ENCODE measurements at places on chromosomes 6 and 20. TPM values are rescaled to one million over a fixed set of nuclear protein-coding genes. Genes with fewer than 3 reads are reported as not detected.

DNA sequence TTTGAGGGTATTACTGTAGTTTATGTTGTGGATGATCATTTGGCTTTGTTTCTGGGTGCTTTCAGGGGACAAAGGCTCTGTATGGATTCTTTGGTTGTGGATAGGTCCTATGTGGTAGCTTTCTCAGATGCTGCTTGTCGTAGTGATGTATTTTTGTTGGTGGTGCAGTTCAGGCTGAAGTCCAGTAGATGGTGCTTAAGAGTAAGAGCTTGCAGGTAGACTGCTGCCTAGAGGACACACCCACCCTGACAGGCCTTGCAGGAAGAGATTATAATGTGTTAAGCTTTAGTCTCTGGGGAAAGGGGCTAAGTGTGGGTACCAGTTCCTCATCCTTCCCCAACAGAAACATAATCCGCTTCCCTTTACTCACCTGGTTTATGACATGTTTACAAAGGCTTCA, 62.6 kb upstream of the ADGRB3 start:
- DNase-seq = no peak

DNA sequence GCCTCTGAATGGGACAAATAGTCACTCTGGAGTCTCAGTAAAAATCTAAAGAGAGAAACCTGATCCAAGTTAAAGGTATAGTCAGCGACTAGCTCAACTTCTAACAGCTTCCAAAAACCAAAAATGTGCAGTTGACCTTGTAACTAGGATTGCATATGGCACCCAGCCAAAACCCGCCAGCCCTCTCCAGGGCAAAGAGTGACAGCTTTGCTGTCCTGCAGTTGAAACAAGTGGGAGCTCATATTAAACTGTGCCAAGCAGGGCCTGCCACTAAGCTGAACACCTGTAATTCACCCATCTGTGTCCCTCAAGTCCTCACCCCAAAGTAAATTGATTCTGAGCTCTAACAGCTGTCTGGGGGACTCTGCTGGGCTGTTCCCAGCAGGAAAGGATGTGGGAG, 695.3 kb downstream of the MAFB start:
- DNase-seq = no peak

GRCh38 chr6:106112433-106112832, 26.3 kb downstream of the PRDM1 start:
- no peak for DNase-seq

The MRPS26 gene
- 16.5 TPM for total RNA-seq

Measured in CD8-positive, alpha-beta T cell (primary cell).